ENCODE measurements at places on chromosomes 16 and 17. TPM values are rescaled to one million over a fixed set of nuclear protein-coding genes. Genes with fewer than 3 reads are reported as not detected.

DNA sequence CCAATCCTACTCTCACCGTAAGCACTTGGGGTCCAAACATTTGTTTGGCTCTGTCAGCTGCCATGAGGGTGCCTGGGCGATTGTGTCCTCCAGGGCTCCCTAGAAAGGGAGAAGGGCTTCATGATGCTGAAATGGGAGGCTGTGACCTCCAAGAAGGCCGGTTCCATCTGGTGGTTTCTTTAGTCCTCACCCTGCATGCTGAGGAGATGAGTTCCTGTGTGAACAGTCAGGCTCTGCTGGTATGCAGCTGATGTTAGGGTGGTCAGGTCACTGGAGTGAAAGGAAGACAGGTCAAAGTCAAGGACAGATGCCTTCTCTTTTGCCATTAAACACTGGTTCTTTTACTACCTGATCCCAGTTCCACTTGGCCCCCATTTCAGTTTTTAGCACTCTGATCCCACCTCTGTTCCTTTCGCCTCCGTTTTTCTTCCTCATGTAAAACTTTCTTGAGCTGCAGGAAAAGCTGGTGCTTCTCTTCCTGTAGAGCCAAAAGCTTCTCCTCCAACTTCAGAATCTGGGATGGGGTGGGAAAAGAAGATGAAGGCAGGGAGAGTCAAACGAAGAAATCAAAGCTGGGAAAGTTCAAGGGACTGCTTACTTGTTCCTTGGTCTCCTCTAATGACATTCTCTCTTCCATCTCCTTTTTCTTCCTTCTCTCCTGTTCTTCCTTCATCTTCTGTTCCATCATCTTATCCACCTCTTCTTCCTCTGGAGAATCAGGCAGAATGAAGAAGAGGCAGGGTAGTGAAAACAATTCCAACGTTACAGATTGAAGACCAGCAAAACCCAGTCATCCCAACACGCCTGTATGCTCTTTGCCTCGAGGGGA lies 1.1 kb downstream of the GPS2 start:
- DNase-seq = no peak

DNA sequence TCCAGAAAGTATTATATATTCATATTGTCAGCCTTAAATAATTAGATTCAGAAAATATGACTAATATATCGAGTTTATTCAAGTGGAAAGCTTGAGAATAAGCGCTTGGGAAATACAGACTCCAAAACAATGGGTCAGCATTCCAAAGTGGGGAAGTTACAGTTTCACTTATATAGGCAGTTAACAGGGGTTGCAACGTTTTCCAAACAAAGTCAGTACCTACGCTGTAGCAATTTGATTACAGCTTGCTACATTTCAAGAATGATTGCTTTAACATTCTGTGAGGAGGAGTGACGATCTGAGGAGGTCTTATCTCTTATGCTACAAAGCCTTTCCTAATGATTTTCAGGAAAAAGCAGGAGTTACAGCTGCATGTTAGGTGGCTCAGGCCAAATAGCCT lies 34.2 kb upstream of the HS3ST3A1 start:
- DNase-seq = no peak

Gene FA2H
- not detected for total RNA-seq

Gene RAB37
- total RNA-seq = 0.20 TPM

- DNase-seq = no peak
Observed at GRCh38 chr16:81522108-81522701, 77.6 kb downstream of the CMIP start.

- no peak for DNase-seq
Observed at GRCh38 chr16:80041410-80041809, 440.9 kb upstream of the MAF start.

DNA sequence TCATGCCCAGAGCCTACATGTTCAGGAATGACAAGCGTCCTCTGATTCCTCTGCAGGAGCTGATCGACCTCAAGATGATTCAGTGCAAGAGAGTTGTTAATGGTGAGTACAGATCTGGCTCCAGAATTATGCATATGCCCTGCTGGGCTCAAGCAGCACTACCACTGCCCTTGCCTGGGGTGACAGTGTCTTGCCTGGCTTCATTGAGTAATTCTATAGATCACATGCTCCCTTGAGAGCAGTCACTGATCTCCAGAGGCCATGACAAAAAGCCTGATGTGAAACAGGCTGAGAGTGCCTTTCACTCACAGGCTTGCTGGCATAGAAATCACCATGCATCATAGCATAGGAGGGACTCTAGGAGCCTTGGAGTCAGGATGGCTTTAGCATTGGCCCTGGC lies 26.4 kb downstream of the DUS2 start:
- no peak for DNase-seq

Gene CX3CL1
- total RNA-seq = 2.8 TPM

DNA sequence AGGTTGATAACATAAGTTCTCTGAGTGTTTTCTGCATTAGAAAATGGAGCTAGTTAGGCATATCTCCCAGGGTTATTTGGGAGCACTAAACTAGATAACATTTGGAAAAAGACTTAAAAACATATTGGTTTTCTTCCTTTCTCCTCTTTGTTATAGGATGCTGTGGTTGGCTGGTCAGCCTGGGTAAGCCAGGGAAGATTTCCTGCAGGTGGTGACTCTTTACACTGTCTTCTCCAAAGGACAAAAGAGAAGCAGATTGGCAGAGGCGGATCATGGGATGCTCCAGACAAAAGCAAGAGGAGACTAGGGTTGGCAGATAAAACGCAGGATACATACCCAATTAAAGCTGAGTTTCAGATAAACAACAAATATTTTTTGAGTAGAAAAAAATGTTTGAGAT lies 6.2 kb upstream of the CRYBA1 start:
- peak; percentile 8 for DNase-seq

- DNase-seq = no peak
Observed at GRCh38 chr16:65349626-65350025, 227.8 kb upstream of the CDH11 start.

Gene HOXB1
- total RNA-seq = not detected

Gene TSPOAP1
- under 0.01 TPM for total RNA-seq

- no peak for DNase-seq
Observed at GRCh38 chr17:38361694-38362465, 10.2 kb downstream of the SOCS7 start.

Gene HOXB2
- total RNA-seq = 0.22 TPM

DNA sequence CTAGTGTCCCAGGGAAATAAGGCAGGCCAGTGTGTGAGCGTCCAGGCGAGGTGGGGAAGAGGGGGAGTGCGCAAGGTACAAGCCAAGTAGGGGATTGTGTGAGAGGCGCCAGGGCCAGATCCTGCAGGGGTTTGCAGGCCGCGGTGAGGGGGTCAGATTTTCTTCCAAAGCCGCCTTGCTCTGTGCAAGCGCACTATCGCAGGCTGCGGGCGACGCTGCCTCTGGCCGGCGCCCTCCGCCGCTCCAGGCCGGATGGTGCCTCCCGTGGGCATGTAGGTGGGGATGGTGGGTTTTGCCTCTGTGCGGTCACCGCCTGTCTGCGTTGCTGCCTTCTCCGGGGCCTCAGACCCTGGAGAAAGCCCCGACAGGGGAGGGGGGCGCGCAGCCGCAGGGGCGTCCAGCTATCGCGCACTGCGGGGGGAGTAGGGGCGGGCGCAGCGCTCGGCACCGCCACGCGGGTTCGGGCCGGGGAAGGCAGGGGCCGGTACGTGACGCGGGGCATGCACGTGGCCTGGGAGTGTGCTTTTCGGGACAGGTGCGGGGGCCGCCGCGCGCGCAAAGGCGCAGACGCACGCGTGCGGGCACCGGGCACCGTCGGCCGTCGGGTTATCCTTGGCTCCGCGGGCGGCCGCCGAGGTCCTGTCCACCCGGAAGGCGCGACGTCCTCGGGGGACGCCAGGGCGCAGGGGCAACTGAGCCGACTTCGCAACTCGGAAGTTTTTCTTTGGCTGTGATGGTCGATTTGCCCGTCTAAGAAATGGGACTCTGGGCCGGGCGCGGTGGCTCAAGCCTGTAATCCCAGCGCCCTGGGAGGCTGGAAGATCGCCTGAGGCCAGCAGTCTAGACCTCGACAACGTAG lies 1.1 kb upstream of the HAPSTR1 start:
- peak; percentile 43 for DNase-seq

DNA sequence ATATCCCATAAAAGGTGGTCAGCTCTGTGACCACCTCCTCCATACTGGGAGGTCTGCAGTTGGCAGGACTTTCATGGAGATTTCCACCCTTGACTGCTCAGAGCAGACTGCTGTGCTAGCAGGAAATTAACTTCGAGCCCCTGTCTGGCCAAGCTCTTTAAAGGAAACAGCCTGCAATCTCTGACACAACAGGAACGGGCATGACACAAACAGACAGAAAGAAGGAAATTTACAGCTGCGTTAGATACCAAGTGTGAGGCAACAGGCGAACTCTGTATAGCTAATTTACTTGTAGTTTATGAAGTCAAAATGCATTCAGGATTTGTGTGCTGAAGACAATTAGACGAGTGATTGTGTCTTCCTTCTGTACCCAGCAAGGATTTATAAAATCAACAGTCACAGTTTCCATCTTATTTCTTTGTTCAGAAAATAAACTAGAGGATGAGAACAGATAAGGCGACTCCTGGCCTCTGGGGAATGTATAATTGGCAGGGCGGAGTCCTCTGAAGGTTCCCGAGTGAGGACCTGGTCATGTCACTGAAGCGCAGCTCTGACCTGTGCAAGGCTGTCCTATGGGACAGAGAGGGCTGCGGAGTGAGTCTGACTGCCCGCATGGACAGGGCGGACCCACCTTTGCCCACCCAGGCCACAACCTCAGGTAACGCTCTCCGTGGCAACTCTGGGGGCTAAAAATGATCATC lies 16.1 kb downstream of the WIPI1 start:
- peak; percentile 85 for DNase-seq

- no peak for DNase-seq
Observed at GRCh38 chr17:70780031-70780430, 610.7 kb downstream of the KCNJ2 start.

Gene VAT1L
- total RNA-seq = 0.20 TPM

Gene DNASE1L2
- total RNA-seq = 0.22 TPM

DNA sequence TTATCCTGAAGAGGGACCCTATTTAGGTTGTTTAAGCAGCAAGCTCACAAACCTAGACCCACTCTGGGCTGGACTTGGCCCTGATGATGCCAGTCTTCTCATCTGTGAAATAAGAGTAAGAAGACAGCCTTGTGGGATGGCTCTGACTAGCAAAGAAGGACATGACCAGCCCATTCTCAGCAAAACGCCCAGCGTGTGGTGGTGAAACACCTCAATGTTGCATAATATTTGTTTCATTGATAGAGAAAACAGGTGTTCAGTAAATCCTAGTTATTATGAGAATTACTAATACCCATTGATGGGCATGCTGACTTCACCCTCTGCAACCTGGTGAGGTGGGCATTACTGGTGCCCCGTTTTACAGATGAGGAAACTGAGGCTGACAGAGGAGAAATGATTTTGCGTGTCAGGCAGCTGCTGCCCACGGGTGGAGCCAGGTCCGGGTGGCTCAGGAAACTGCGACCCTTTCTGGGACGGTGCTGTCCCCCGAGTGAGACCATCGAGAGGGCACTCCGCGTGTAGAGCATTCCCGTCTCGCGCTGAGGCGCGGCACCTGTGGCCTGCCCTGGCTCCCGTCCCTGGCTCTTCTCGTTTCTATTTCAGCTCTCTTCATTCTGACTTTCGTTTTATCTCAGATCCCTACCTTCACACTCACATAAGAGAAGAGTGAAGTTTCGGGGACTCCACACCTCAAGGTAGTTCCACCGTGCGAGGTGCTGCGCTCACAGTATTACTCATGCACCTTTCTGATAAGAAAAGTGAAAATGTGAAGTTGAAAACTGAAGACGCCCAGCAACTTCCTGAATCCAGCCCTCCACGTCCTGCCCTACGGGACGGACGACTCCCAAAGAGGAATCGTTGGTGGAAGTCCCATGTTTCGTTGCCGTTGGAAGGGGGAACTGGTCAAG lies 48.5 kb downstream of the IRF8 start:
- no peak for DNase-seq

DNA sequence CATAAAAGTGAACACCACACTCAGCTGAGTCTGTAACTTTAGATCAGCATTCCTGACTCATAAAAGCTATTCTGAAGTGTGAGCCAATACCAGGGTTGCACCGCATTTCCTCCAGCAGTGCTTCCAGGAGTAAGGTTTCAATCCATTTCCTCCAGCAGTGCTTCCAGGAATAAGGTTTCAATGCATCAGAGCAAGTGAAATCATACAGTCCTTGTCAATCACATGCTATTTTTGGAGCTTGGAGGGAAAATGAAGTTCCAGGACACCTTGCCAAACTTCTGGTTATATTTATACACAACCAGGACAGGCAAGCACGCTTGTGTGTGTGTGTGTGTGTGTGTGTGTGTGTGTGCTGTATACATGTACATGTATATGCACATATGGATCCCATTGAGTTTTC lies 327.6 kb downstream of the GRIN2A start:
- peak; percentile 89 for DNase-seq

GRCh38 chr16:66107661-66108060 lies 258.8 kb upstream of the CDH5 start:
- DNase-seq = no peak

Gene KRTAP4-5
- total RNA-seq = not detected

DNA sequence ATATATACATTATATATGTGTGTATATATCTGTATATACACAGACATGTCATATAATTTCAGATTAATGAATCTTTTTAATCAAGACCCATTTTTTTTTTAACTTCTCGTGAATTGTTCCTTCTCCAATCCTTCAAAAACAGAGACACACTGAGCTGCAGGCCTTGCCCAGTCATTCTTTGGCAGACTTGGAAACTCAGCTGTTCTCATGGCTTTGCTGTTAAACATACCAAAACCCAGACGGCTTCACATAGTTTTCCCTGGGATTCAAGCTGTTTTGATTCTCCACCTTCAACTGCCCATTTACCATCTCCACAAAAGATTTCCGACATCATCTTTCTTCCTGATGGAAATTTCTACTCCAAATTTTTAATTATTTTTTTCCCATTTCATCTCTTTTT lies 148.7 kb downstream of the KCNJ2 start:
- no peak for DNase-seq

- no peak for DNase-seq
Observed at GRCh38 chr17:19359151-19359550, 3.4 kb downstream of the B9D1 start.

- DNase-seq = no peak
Observed at GRCh38 chr17:74679374-74679773, 33.3 kb downstream of the CD300LF start.

DNA sequence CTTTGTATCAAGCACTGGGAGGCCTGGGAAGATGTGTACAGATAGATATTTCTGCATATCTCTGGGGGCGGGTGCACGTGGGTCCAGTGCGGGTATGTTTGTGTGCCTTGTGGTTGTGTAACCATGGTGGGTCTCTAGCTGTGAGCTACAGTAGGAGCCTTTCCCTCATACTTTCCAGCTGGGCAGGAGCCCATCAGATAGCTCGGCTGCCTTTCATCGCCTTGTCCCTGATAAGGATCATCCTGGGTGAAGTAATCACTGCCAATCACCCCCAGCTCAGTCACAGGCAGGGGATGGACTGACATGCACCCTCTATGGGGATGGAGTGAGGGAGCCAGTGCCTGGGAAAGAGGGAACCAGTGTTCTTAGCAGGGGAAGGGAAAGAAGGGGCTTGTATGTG lies 3.2 kb upstream of the SCRN2 start:
- no peak for DNase-seq

Gene DBNDD1
- total RNA-seq = 8.3 TPM

Gene ARL6IP1
- total RNA-seq = 872 TPM

GRCh38 chr16:66390346-66391108 lies 24.0 kb downstream of the CDH5 start:
- no peak for DNase-seq

Gene ERN1
- total RNA-seq = 7.0 TPM

GRCh38 chr17:42920922-42921321 lies 20.3 kb downstream of the G6PC1 start:
- peak; percentile 89 for DNase-seq

Gene TBC1D3H
- not detected for total RNA-seq

All from lung microvascular endothelial cell (primary cell).